ENCODE measurements at places on chromosomes 2 and 18.
A peak's percentile ranks its signal among the peaks of the same experiment; 100 is the strongest.

GRCh38 chr2:182420669-182421068, 6.2 kb downstream of the PDE1A start:
- DNase-seq, result no peak

GRCh38 chr2:205768341-205768740, 86.0 kb downstream of the NRP2 start:
- DNase-seq, result no peak

DNA sequence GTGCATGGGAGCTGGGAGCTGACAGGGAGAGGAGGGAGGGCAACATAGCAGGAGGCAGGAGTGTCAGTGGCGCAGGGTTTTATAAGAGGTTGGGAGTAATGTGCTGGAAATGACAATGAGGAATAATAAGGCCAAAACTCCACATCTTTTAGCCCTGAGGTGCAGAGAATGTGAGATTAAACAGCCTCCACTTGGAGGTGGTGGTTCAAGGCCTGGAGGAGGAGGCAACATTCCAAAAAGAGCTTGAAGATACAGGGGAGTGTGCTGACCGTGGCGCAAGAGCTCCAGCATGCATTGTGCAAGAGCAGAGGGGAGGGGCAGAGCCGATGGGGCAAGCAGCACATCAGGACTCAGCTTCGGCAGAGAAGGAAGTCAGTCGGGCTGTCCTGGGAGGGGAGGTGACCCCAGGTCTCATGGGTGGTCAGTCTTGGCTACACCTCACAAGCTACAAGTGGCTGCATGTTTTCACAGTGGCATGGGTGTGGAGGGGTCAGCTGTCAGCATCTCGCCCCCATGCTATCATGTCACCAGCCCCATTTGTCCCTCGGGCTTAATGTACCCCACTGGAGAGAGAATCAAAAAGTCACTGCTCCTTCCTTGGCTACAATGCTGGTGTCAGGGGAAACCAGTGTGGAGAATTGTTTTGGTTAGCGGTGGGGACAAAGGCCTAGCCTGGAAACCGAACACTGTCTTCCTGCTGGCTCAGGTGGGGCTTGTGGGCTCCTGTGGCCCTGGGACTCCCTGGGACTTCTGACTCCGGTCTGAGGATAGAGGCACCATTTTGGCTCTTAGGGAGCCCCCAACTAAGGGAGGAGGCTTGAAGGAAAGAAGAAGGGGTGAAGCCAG, 208.0 kb downstream of the ZFP36L2 start:
- peak; percentile 93 for DNase-seq

GRCh38 chr2:126887506-126887905, 11.2 kb upstream of the TEX51 start:
- no peak for DNase-seq

DNA sequence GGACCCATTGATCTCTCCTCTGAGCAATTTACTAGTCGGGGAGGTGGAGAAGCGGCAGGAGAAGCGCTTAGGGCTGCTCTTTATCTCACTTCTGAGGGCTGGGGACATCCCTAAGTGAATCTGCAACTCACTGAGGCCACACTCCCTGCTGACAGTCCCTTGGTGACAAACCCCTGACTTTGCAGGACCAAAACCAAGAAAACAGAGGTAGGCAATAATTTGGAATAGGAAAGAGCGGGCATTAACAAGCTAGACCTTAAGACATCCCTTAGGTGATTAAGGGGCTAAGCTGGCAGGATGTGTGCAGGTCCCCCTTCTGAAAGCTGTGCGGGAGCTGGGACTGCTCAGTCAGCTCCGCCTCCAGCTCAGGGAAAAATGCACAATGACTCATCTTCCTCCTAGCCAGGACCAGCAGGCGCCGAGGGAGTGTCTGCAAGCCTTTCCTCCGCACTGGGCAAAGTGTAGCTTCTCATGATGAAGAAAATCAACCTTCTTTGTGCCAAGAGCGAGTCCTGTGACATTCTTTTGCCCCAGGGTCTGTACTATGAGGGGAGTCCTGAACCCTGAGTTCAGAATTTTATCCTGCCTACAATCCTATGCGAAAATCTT, 63.3 kb downstream of the BOD1L2 start:
- peak; percentile 5 for DNase-seq

DNA sequence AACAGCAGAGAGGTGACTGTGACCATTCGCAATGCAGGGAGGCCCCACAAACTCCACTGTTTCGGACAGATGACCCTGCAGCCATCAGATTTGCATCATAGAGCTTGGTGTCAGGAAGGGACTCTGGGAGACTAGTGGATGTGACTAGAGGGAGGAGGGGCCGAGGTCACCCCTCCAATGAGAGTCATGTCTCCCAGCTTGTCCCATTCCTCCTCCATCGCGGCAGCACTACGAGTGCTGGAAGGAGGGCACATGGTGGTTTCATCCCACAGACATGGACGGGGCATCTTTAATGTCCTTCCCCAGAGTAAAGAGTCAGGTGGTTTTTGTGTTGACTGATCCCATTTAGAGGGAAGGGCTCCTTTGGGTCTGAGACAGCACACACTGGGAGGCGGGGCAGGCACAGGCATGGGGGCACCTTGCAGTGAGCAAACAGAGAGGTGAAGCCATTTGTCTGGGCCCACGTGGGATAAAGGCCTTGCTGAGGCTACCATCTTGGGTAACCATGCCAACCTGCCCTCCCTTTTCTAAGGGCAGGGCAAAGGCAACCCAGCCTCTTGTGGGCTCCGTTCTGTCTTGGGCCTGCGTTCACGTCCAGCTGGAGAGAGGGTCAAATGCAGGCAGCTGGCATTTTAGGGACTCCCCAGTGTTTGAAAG, 208.1 kb downstream of the ASB1 start:
- no peak for DNase-seq
